ENCODE measurements at places on chromosomes 5 and 9.

DNA sequence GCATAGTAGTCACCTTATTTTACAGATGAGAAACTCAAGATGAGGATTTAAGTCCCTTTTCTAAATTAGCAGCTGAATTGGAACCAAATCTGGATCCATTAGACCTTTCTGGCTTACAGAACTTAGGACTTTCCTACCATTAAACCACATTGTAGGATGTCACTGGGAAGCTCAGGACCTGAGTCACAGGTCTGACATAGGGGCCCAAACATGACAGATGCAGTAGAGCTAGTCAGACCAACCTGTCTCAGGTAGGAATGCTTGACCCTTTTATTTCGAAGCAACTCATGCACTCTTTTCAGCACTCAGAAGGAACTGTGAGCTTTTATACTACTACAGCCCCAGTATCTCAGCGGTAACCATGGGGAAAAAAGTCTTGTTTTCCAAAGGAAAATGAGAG, 2.6 kb downstream of the RAB24 start:
- DNase-seq, result no peak

DNA sequence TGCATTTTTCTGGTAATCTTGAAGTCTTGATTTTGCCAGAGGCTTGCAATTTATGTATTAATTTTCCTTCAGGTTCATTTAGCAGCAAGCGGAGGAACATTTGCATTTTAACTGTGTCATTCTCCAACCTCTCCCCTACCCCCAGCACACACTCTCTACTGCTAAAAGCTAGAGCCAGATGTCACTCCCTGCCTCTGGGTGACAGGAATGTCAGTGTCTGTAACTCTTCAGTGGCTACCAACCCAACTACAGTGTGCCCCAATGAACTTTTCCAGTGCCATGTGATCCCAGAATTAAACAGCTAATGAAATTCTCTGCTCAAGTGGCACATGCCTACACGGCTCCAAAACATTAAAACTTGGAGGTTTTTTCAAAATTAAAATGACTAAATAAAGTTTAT, 260.3 kb downstream of the GOLPH3 start:
- DNase-seq, result no peak

DNA sequence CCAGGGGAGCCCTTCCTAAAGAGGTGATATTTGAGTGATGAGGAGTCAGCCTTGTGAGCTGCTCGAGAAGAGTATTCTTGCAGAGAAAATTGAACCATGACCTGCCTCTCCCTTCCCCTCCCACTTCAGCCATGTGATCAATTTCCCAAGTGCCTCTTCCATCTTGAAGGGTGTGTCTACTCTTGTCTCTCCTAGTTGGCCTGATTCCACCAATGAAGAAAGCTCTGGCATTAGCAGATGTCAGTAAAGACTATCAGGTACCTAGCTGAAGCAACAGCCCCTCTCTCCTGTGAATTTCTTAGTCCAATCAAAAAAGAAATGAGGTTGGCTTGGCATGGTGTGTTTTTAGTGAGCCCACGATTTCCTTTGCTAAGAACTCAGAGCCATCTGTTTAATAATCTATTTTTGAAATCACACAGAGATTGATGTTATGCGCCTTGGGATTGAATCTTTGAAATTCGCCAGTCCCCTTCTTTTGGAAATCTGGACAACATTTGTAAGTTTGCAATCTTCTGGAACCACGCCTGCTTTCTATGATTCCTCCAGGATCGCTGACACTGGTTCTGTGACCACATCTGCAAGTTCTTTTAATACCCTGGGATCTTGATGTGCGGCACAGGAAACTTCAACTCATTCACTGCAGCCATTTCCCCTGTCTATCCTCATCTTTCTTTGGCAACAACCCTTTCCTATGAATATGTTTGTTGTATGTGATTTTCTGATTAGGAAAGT, 404.6 kb downstream of the DMRT2 start:
- no peak for DNase-seq

GRCh38 chr5:125794922-125795321, 628.3 kb upstream of the GRAMD2B start:
- DNase-seq, result no peak

DNA sequence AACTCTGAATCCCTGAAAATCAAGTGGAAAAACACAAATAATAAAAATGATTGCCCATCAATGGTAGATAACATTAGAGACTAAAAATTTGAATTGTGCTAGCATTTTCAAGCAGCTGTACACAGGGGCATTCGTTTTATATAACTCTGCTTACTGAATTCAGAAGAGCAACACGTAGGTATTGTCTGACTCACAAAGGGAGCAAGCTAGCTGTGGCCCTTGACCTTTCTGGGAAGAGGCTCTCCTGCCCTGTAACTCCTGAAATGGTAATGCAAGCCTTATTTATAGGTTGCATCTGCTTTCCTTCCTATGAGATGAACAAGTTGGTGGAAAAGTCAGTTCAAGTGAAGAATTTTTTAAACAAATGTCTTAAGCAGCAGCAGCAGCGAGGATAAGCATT, 218.7 kb upstream of the EFNA5 start:
- DNase-seq, result peak; percentile 19

GRCh38 chr5:62653001-62653863, 74.6 kb downstream of the LRRC70 start:
- no peak for DNase-seq

GRCh38 chr9:69894720-69895119, 74.1 kb downstream of the CFAP95 start:
- DNase-seq, result no peak

DNA sequence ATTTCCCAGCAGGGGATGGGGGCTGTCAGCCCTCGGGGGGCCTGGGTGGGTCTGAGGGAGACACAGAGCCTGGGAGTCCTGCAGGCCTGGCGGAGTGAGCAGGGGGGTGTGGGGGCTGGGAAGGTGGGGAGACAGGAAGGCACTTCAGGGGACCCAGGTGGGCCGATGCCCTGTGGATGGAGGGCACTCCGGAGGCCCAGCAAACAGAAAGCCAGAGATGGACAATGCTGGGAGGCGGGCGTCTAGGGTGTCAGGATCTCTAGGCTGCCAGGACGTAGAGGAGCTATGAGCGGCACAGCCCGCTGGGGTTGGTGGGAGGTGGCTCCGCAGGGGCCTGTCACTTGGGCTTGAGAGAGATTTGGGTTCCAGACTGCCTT, 87.6 kb upstream of the COL5A1 start:
- no peak for DNase-seq

DNA sequence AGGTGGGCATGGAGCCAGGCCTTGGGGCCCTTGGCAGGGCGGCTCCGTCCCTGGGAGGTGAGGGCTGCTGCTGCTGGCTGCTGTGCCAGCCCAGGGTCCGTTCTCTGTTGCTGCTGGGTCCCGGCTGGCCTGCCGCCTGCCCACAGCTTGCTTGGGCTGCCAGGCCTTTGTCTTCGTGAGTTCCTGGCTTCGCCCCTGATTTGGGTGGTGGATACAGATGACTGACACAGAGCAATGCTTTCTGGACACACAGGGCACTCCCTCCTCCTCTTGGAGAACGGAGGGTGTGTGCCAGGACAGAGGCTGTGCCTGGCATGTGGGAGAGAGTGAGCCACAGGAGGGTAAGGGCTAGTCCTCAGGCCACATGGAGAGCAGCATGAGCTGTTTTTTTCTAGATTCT, 166.1 kb downstream of the MACROH2A1 start:
- DNase-seq, result no peak

DNA sequence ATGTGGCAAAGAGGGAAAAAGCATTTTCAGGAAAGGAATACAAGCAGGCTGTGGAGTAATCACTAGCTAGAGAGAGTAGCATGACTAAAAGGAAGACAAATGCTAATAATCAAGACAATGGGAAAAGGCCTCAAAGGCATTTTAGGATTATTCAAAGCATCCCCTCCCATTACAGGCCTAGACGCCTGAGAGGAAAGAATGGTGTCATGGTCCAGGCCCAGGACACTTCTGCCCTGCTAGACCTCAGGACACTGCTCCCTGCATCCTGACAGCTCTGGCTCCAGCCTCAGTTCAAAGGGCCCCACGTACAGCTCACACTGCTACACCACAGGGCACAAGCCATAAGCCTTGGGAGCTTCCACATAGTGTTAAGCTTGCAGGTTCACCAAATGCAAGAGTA, 40.8 kb upstream of the SHISAL2B start:
- no peak for DNase-seq

GRCh38 chr5:31984691-31985090, 189.4 kb downstream of the GOLPH3 start:
- DNase-seq, result no peak

- no peak for DNase-seq
Measured at GRCh38 chr9:80074439-80074838, 502.7 kb downstream of the TLE4 start.

GRCh38 chr5:109186759-109187158, 223.0 kb downstream of the PJA2 start:
- DNase-seq, result no peak

- no peak for DNase-seq
Measured at GRCh38 chr5:88941581-88941980, 58.6 kb upstream of the MEF2C start.
